T-helper 2 cell treated with Interferon-gamma antibody and Interleukin-4, amounts not matched to agents 5 μg/mL and 100 μg/mL, for 36 hours (primary cell): ENCODE measurements at places on chromosomes 11 and 22.

- peaks cover 6% of the 10 kb centered on the region for H3K4me1 ChIP-seq
- no peak overlapping the region for H3K27ac ChIP-seq
Measured at GRCh38 chr11:70353900-70354568, 44.3 kb upstream of the CTTN start.

GRCh38 chr11:34921156-34921555 is 4.7 kb downstream of the PDHX start:
- peaks cover 20% of the 10 kb centered on the region for H3K4me1 ChIP-seq
- no peak for DNase-seq
- H3K27ac ChIP-seq, result no peak overlapping the region
- H3K27me3 ChIP-seq, result no peaks in the 10 kb centered on the region
- peaks cover 3% of the 10 kb centered on the region for H3K36me3 ChIP-seq

DNA sequence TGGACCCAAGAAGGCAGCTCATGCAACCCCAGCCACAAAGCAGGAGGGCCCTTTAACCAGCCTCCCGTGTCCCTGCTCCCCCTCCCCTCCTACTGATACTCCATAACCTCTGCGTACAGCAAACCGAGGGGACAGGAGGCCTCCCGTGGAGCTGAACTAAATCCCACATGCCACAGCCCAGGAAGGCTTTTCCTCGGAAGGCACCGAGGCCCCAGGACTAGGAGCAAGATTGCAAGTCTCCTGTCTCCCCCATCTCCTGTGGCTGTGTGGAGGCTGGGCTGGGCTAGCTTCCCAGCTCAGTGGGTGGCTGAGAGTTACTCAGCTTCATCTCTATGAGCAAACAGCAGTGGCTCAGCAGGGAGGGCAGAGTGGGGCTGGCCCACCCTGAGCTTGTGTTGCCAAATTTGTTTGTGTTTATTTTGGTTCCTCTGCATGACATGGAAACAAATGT is 62.7 kb upstream of the NECTIN1 start:
- no peak for DNase-seq
- H3K4me1 ChIP-seq, result no peaks in the 10 kb centered on the region
- H3K36me3 ChIP-seq, result no peaks in the 10 kb centered on the region
- peaks cover 3% of the 10 kb centered on the region for H3K27me3 ChIP-seq

DNA sequence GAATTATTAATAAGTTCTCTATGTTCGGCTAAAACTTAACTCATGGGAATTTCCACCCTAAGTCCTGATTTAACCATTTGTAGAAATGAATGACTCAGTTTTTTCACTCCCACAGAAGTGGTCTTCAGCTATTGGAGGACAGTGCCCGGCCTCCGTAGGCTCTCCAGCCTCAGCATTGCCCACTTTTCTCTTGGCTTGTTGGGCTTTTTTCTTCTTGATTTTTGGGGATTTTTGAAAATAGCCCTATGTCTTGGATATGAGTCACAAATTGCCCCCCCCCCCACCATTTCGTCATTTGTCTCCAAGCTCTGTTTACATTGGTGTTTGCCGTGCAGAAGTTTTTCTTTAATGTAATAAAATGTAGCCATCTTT is 66.7 kb downstream of the PACS1 start:
- H3K36me3 ChIP-seq, result no peaks in the 10 kb centered on the region
- DNase-seq, result no peak
- no peak overlapping the region for H3K27ac ChIP-seq
- no peaks in the 10 kb centered on the region for H3K27me3 ChIP-seq
- peaks cover 28% of the 10 kb centered on the region for H3K4me1 ChIP-seq

GRCh38 chr11:110874437-110875030 is 162.3 kb upstream of the ARHGAP20 start:
- no peak overlapping the region for H3K4me3 ChIP-seq
- no peaks in the 10 kb centered on the region for H3K4me1 ChIP-seq
- no peak overlapping the region for H3K27ac ChIP-seq
- no peaks in the 10 kb centered on the region for H3K36me3 ChIP-seq

DNA sequence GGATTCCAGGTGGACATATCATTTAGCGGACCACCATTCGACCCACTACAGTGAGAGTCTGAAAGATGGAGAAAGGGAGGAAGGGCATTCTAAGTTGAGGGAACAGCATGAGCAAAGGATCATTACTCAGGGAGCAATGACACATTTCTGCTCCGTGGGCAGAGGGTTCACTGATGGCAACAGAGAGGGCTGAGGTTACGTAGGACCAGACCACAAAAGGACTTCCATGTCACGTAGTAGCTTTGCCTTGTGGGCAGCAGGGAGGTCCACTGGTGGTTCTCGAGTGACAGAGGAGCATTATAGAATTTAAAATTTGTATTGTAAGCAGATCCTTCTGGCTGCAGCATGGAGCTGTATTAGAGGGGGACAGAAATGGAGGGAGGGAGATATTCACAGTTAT is 109.7 kb upstream of the NAV2 start:
- H3K4me3 ChIP-seq, result no peak overlapping the region
- no peak overlapping the region for H3K27ac ChIP-seq
- H3K27me3 ChIP-seq, result no peaks in the 10 kb centered on the region
- no peak for DNase-seq
- H3K4me1 ChIP-seq, result no peaks in the 10 kb centered on the region
- H3K36me3 ChIP-seq, result no peaks in the 10 kb centered on the region

GRCh38 chr11:131002145-131002544 is 85.9 kb upstream of the SNX19 start:
- no peak overlapping the region for H3K27ac ChIP-seq
- no peak for DNase-seq
- no peaks in the 10 kb centered on the region for H3K27me3 ChIP-seq
- no peaks in the 10 kb centered on the region for H3K4me1 ChIP-seq
- H3K36me3 ChIP-seq, result no peaks in the 10 kb centered on the region
- H3K4me3 ChIP-seq, result no peak overlapping the region

- H3K27me3 ChIP-seq, result no peaks in the 10 kb centered on the region
- H3K4me1 ChIP-seq, result no peaks in the 10 kb centered on the region
- no peak for DNase-seq
- no peak overlapping the region for H3K27ac ChIP-seq
Measured at GRCh38 chr11:97548280-97548679, 1158.5 kb downstream of the JRKL start.
